IPS DF 19.7 (cell line): ENCODE measurements at places on chromosomes 1 and 21.

DNA sequence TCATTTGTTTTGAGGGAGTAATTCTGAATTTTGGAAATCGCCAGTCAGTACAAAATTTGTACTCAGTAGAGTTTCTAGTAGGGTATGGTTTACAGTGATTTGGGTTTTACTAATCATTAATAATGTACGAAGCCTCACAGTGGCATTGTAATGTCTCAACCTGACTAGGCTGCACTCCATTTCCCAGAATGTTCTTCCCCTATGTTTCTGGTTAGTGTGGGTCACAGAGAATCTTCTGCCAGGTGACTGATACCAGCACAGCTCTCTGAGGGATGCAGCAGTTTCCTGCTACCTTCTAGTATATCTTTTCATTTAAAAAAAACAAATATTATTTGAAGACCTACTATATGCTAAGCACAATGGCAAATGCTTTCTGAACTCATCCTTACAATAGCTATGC lies 112.9 kb downstream of the PTPN14 start:
- no peak for DNase-seq

DNA sequence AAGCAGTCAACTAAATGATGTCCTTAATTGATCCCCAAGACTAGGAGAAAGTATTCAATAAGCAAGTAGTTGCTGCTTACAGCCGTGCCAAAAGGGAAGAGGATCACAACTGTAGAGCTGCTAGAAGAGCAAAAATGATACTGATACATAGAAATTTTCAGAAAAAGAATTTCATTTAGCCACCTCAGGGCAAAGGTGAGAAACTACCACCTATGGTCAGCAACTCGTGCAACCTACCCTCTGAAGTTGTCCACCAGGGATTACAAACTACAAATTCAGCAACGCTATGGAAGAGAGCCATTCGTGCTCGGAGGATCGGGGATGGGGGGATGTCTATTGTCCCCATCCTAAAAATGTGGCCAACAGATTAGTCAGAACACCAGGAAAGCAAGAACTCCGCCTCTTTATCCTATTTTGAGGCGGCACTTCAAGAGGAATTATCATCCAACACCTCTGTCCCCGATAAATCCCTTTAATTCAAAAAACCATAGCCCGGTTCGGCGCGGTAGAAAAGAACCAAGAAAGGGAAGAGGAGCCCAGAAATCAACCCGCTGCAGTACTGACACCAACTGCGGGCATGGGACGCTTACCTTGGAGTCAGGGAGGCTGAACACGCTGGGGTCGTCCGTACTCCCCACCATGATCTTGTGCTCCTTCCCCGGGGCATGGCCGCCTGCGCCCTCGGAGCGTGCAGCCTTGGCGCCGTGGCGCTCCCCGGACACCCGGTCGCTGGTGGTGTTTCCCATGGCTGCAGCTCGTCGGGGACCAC lies 687 bp downstream of the PRKAB2 start:
- no peak for DNase-seq

GRCh38 chr1:145999321-146000024 lies 3.1 kb upstream of the TXNIP start:
- no peak for DNase-seq

DNA sequence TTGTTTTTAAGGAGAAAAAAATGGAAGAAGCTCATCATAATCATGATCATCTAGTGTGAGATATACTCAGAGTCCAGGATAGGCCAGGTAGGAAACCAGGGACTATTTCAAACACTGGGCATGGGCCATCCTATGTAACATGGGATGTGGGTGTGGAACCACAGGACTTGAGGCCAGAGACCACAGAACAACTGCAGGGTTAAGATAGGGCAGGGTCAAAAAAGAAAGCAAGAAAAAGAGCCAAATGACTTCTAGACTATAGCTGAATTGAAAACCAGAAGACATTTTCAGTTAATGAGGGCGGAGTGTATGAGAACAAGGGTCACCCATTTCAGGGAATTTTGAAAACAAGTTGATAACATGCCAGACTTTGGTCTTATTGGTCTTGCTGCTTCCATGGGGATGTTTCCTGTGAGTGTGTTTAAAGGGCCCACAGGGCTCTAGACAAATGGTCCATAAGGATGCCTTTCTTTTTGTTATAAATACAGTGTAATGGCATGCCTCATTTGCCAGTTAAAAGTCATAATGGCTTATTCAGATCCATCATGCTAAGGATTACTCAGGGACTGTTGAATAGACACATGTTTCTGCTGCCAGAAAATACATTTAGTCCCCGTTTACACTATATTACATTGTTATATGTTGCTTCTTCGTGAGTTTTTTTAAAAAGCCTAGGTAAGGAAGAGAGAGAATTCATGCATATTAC lies 182.0 kb upstream of the C21orf91 start:
- DNase-seq = no peak

GRCh38 chr21:42582787-42583476 lies 69.3 kb downstream of the SLC37A1 start:
- no peak for DNase-seq
